Activated CD4-positive, alpha-beta T cell treated with anti-CD3 and anti-CD28 coated beads for 4 hours (primary cell): ENCODE measurements at places on chromosomes 5 and 9.

GRCh38 chr9:113266174-113266573 is 9.2 kb downstream of the CDC26 start:
- no peak for DNase-seq

DNA sequence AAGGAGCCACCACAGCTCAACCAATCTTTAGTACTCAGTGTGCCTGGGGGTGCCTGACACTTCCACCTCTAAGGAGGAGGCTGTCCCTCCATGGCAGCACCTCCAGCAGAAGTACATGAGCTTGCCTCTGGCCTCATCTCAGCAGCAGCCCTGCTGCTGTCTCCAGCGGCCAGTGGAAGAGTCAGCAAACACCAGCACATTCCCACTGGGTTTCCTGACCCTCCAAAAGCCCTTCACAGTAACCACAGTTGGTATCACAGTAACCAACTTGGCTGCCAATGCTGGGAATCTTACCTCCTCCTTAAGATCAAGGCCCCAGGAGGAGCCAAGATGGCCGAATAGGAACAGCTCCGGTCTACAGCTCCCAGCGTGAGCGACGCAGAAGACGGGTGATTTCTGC is 29.4 kb downstream of the FSTL4 start:
- DNase-seq: no peak

DNA sequence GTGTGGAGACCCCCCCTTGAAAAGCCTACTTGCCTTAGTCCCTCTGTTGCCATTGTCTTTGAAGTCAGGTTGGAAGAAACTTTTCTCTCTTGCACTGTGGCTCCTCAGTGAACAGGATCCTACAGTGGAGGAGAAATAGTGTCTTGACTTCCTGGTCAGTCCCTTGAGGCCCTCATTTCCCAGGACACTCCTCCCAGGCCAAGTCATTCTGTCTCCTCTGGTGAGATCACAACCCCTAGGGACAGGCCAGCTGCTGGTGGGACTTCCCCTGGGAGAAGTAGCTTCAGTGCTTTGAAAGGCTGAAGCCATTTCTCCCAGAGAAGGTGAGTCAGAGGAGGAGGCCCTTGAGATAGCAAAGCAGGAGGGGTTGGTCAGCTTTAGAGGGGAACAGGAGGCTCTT is 10.1 kb upstream of the GRIA1 start:
- no peak for DNase-seq

GRCh38 chr5:96565582-96566265 is 96.5 kb upstream of the CAST start:
- no peak for DNase-seq

DNA sequence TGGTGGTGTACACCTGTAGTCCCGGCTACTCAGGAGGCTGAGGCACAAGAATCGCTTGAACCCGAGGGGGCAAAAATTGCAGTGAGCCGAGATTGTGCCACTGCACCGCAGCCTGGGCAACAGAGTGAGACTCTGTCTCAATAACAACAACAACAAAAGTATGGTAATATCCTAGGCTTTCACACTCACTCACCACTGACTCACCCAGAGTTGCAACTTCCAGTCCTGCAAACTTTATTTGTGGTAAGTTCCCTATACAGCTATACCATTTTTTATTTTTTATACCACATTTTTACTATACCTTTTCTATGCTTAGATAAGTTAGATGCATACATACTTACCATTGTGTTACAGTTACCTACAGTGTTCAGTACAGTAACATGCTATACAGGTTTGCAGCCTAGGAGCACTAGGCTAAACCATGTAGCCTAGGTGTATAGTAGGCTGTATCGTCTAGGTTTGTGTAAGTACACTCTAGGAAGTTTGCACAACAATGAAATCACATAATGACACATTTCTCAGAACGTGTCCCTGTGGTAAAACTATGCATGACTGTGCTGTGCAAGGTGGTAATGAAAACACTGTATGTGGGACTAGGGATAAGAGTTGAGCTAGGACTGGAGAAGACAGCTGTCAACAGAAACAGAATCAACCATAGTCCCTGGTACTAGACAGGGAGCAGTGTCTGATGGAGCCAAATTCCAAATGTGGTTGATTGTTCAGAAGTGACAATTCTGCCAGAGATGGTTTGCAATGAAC is 109.5 kb upstream of the RAD23B start:
- DNase-seq: no peak
